Hypothalamus (tissue), 51 donors: ENCODE measurements at places on chromosomes 2 and 18.

- DNase-seq, result no peak
Observed at GRCh38 chr2:136005462-136006196, 20.2 kb upstream of the DARS1 start.

- peak; percentile 16 for DNase-seq
Observed at GRCh38 chr2:113225263-113226259, 51.8 kb downstream of the PSD4 start.

DNA sequence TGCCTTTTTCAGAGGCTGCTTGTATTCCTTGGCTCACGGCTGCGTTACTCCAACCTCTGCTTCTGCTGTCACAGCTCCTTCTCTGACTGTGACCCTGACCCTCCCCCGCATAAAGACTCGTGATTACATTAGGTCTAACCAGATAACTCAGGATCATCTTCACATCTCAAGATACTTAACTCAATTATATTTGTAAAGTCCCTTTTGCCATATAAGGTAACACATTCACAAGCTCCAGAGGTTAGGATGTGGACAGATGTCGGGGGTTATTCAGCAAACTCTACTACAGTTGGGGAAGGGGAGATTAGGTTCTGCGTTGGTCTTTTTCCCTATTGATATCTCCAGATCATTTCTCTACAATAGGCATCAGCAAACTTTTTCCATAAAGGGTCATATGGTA, 76.9 kb downstream of the EVA1A start:
- no peak for DNase-seq

DNA sequence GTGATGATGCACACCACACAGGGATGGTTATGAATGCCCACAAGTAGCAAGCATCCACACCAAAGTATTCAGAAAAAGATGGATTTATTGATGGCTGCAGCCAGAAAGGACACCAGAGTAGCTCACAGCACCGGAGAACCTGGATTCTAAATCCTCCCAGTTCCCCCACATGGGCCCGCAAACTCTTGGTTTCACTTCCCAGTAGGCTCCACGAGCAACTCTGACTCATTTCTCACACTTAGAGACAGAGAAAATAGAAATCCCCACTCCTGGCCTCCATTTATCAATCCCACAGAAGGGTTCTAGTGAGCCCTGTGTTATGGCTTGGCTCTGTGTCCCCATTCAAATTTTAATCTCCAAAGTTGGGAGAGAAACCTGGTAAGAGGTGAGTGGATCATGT, 426.7 kb upstream of the MYT1L start:
- no peak for DNase-seq

- DNase-seq, result no peak
Observed at GRCh38 chr2:62147610-62148301, 48.2 kb upstream of the B3GNT2 start.

DNA sequence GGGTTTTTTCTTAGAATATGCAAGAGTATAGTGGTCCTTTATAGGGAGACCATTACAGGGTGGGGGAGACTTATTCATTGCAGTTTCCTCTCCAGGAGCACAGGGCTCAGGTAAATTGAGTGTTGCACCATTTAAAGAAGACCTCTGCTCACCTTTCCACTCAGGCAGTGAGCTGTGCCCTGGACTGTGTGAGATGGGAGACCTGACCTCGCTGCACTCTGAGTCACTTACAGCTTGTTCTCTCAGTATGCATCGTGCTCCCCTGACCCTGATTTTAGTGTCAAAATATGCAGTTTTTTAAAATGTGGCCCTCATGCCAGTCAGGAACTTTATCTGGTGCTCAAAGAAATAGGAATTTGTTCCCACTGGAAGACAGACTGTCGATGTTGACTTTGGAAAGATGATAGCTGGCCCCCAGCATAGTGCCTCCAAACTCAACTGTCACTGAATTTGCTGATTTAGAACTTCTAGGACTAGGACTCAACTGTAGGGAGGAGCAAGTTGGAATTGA, 146.7 kb upstream of the EPAS1 start:
- DNase-seq, result no peak

DNA sequence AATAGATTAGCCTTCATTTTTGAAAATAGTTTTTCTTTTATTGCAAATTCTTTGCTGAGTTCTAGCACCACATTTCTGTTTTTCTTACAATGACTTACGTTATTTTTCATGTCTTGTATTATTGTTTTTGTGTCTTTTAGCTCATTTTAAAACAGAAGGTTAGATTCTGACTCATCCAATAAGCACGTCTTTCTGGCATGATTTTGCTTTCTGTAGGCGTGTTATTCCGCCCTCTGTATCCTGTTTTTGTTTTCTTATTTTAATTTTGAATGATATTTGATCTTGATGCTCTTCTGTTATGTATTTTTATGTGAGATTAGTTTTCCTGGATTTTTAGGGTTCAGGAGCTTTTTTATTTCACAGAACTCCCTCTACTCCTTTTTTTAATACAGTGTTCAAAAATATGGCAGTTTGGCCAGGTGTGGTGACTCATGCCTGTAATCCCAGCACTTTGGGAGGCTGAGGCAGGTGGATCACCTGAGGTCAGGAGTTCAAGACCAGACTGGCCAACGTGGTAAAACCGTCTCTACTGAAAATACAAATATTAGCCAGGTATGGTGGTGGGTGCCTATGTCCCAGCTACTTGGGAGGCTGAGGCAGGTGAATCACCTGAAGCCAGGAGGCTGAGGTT, 145.0 kb downstream of the CLIP4 start:
- DNase-seq, result no peak

DNA sequence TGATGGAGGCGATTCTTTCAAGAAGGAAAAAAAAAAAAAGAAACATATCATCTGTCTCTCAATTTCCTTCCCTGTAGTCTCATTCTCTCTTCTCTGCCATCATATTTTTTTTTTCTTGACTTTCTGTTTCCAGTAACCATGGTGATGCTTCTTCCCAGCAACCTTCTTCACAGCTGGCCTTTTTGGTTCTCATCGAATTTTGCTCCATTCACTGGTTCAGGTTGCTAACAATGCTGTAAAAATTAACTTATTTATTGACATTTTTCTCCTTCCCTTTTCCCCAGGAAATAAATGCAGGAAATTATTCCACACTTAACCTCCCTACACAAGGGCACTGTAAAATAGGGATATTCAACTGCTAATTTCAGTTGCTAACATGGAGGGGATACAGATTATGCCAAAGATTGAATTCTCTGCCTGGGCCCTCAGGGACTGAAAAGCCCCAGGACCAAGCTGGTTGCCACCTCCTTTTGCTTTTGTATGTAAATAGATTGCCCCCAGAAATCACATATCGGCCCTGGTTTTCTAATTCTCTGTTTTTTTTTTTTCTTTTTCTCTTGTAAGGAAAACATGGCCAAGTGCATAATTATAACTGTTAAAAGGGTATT, 154.7 kb downstream of the MAP2 start:
- DNase-seq, result no peak

GRCh38 chr2:158529379-158530259, 72.9 kb downstream of the PKP4 start:
- no peak for DNase-seq

- DNase-seq, result no peak
Observed at GRCh38 chr2:45923701-45924100, 272.2 kb downstream of the PRKCE start.
